ENCODE measurements at places on chromosomes 11 and 22.

- no peak for DNase-seq
These were observed 1.7 kb downstream of the PICALM start for GRCh38 chr11:86067009-86067850.

- DNase-seq: no peak
These were observed 10.8 kb upstream of the MSANTD4 start for GRCh38 chr11:106032861-106033260.

DNA sequence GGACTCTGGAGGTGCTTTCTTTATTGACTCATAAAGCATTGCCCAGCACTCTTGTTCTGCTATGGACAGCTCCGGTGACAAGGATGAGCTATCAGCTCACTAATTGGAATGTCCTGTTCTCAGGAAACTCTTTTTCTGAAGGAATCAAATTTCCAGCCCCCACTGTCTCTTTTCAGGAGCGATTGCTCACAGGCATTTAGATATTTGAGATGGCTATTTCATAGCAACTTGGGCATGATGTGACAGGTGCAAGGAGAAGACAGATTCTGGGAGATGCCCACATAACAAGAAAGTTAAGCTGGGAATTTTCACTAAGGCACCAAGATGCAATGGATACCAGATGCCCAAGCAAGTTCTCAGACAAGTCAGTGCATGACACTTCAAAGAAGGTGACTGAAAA is 123.4 kb upstream of the CSNK2A3 start:
- no peak for DNase-seq

DNA sequence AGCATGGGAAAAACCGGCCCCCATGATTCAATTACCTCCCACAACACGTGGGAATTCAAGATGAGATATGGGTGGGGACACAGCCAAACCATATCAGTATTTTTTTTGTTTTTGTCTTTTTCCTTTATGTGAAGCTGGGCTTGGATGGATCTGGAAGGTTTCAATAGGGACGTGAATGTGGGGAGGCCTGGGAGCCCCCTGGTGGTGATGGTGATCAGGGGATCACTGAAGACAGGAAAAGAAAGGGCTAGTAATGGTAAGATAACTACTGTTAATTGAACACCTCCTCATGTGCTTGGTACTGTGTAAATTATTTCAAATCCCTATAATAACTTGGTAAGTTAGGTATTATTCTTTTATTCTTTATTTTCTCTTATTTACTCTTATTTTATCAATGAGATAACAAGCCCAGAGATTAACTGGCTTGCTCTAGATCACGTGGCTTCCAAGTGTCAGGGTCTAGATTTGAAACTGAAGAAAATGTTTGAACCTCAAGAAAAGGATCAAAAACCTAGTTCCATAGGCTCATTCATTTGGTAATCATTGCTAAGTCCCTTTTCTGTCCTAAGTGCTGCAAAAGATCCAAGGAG is 364.2 kb downstream of the TENM4 start:
- no peak for DNase-seq

GRCh38 chr11:64659417-64660144 is 63.4 kb downstream of the NRXN2 start:
- DNase-seq: no peak

DNA sequence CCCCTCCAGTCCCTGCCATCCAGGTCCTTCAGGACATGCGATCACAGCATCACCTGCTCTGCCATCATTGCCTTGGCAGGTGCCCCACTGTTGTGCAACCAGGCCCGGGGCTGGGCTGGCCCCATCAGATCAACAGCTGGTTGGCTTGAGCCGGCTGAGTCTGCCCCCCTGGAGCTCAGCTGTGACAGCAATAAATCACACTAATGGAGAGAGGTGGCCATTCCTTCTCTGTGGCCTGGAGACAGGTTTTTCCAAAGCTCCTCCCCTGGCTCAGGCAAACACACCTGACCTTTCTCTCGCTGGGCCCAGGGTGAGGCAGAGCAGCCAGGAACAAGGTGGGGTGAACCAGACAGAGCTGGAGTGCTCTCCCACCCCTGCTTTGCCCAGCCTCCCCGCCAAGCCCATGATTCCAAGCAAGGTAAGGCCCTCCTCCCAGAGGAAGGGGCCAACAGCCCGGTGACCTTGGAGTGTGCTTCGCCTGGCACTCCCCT is 8.9 kb upstream of the FXYD2 start:
- peak; percentile 66 for DNase-seq

All from left forelimb (tissue), 1 donor.